ENCODE measurements at places on chromosomes 2 and 18.

- no peak for DNase-seq
Observed at GRCh38 chr2:144334551-144334950, 185.4 kb downstream of the ZEB2 start.

GRCh38 chr2:36425608-36426355, 70.2 kb downstream of the CRIM1 start:
- peak; percentile 72 for DNase-seq

- no peak for DNase-seq
Observed at GRCh38 chr2:103367877-103368276, 606.0 kb downstream of the TMEM182 start.

- no peak for DNase-seq
Observed at GRCh38 chr2:100971221-100971620, 30.9 kb upstream of the RPL31 start.

DNA sequence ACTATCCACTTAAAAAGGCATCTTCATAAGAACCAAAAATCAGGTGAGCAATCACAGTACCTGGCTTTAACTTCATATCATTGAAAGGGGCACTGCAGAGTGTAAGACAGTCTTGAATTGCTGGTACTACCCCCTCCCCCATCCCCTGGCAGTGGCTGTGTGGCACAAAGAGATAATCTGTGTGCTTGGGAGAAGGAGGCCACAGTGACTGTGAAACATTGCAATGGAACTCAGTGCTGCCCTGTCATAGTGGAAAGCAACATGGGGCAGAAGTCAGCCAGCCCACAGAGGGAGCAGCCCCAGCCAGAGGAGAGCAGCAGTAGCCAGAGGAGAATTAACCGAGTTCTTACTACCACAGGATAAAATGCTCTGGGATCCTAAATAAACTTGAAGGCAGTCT, 45.3 kb upstream of the UGP2 start:
- no peak for DNase-seq

- DNase-seq, result no peak
Observed at GRCh38 chr18:56235071-56235470, 403.3 kb downstream of the TXNL1 start.

- DNase-seq, result peak; percentile 43
Observed at GRCh38 chr2:189164746-189165145, 14.8 kb downstream of the COL5A2 start.

GRCh38 chr2:79660557-79660956, 147.7 kb downstream of the CTNNA2 start:
- DNase-seq, result peak; percentile 31

GRCh38 chr2:20353241-20353992, 2.8 kb upstream of the PUM2 start:
- no peak for DNase-seq

DNA sequence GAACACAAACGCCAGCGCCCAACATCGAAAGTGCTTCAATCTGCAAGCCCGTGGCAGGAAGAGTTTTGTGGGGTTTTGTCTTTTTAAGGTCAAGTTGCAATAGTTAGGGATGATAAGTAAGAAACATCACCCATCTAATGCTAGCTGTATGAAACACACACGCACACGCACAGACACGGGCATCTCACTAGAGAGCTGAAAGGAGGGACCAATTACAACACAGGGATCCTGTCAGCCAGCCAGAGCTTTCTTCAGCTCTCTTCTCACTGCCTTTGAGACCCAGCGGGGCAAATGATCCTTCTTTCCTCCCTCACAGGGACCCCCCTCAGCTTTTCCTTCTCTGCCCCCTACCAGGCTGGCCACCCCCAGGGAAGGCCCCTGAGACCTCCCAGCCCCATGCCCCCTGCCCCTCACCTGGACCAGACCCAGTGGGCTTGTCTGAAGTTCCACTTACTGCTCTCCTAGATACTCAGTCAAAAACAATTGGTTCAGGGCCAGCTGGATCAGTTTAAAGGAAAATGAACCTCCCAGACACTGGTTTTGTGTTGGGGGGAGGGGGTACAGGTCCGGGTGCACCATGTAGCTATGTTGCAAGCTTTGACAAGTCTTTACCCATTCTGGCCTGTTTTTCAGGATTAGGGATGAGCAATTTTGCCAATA, 17.9 kb downstream of the CYP26B1 start:
- DNase-seq, result peak; percentile 34

DNA sequence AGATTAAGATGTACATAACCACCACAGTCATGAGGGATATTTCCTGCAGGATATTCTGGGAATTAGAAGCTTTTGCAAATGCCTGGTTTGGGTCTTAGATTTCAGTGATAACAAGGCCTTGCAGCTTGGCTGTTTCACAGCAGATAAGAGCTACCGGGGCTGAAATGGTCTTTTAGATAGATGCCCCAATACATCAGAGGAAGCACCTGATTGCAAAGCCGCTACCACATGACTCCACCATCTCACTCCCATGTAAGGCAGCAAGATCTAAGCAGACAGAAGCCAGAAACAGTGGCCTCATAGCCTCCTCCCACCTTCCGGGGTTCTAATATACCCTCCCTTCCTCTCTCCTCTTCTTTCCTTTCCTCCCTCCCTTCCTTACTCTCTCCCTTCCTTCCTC, 31.1 kb upstream of the EPG5 start:
- DNase-seq, result no peak

GRCh38 chr2:181440919-181441318, 16.3 kb upstream of the ITGA4 start:
- DNase-seq, result no peak

DNA sequence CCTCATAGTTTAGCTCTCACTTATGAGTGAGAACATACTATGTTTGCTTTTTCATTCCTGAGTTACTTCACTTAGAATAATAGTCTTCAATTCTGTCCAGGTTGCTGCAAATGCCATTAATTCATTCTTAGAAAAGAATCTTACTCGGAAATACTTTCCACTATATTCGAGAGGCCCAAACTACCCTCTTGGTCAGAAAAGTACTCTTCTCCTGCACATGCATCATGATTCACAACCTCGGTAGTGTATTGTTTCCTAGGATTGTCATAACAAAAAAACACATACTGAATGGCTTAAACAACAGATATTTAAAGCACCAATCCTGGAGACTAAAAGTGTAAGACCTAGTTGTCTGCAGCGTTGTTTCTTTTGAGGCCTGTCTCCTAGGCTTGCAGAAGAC, 364.0 kb upstream of the SLC14A2 start:
- no peak for DNase-seq

GRCh38 chr2:59233920-59234319, 992.8 kb upstream of the FANCL start:
- DNase-seq, result no peak

GRCh38 chr2:112812318-112813267, 24.0 kb downstream of the IL1B start:
- DNase-seq, result peak; percentile 95

GRCh38 chr2:155651851-155652250, 680.7 kb downstream of the NR4A2 start:
- DNase-seq, result no peak
